Naive B cell (primary cell): ENCODE measurements at places on chromosomes 11 and 22.

- no peak for DNase-seq
Observed at GRCh38 chr11:65218446-65218845, 36.7 kb downstream of the CAPN1 start.

DNA sequence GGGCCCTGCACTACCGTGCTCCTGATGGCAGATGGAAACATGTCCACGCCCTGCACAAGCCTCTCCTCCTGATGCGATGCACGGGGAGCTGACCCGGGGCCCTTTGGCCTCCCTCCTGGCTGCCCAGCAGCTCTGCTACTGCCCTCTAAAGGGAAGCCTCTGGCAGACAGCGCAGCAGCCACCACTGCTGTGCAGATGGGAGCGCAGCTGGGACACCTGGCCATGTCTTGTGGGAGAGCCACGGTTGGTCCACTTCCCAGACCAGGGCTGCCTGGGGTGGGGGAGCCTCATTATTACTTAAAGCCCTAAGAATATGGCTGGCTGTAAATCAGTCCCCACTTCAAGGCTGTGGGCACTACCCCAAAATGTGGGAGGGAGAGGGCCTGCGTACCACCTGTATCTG, 38.3 kb downstream of the TBX1 start:
- DNase-seq, result no peak

- no peak for DNase-seq
Observed at GRCh38 chr11:123653483-123653826, 969 bp downstream of the SCN3B start.

DNA sequence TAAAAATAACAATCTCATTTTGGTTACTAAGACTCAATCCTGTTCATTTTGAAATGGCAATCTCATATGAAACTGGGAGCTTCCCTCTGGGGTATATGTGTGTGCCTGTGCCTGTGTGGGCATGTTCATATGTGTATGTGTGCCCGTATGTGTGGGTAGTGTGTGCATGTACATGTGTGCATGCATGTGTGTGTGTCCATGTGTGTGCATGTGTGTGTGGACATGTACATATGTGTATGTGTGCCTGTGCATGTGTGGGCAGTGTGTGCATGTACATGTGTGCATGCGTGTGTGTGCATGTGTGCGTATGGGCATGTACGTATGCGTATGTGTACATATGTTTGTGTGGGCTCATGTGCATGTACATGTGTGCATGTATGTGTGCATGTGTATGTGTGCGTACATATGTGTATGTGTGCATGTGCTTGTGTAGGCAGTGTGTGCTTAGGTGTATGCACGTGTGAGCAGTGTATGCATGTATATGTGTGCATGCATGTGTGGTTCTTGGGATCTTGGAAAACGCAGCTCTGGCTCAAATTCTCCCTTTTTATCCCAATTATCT, 24.5 kb upstream of the CACNG2 start:
- no peak for DNase-seq

DNA sequence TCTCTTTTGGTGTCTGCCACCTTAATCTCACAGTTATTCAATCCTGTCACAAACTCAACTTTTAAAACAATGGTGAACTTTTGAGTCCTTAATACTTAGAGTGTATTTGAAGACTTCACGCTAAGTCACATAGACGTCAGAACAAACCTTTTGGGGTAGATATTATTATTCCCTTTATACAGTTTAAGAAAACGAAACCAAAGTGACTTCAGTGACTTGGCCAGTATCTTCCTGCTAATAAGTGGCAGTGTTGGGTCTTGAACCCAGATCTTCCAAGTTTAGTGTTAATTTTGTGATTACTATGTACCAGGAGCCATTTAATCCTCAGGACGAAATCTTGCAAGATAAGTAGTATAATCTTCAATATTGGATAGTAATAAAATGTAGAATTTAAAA, 691 bp downstream of the CEP295 start:
- DNase-seq, result no peak

GRCh38 chr11:75654314-75654713, 14.5 kb downstream of the MAP6 start:
- DNase-seq, result no peak

DNA sequence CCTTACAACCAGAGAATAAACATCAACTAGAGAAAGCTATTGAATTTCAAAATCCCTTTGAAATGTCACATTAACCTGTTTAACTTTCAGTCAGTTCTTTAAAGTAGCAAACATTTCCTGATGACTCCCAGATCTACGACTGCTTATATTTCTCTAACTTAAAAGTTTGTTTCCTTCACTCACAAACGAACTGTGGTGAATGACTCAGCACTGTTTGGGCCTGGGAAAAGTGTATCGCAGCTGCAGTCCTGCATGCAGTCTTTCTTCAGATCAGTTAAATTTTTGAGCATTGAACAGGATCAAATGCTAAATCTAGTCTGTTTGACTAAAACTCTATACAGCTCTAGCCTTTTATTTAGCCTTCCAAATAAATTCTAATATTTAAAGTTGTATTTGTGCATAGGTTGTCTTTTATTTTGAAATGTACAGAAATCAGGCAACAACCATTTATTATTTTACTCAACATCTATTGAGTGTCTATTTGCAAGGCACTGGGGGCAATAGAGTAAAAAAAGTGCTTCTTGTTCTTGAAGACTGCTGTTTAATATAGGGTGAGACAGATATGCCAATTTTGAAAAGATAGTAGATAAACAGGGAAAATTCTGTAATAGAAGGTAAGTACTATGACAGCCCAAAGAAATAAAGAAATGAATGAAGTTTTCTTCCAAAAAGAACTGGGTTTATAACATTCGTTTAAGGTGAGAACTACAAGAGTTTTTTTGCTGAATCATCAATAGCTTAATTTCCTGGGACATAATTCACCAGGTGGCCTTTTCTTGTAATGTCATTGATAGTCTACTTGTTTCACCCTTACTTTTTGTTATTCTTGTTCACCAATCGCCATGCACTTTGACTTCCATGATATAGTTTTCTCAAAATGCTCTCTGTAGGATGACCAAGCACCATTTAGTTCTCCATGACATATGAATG, 235.4 kb downstream of the METTL15 start:
- DNase-seq, result no peak

DNA sequence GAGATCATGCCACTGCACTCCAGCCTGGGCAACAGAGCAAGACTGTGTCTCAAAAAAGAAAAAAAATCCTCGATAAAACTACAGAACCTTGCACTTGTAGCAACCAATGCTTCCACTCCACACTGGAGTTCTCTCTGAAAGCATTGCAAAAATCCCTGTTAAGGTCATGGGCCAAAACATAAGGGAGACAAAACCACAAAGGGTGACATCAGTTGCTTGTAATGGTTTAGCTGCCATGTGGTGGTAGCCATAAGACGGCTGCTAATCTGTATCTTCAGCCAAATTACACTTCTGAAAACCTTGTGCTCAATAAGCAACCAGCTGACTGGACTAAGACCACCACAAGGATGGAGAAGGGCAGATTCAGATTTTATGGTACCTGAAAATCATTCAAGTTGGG, 20.6 kb upstream of the TPH1 start:
- DNase-seq, result no peak

DNA sequence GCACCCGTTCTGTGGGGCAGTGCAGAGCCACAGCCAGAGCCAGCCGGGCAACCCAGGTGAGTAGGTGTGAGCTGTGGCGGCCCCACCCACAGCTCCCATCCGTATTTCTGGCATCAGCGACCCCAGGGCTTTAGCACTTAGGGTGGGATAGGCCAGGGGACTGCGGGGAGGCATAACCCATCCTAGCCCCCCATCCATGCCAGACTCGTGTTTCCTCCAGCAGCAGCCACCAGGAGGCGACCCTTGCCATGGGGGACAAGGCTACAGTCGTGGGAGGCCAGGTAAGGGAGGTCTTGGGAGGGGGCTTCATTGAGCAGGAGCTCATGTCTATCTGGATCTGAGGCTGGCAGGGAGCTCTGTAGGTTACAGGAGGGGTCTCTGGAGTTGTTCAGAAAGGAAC, 873 bp downstream of the OTOG start:
- no peak for DNase-seq

GRCh38 chr11:103332409-103332808, 223.2 kb downstream of the DYNC2H1 start:
- no peak for DNase-seq

DNA sequence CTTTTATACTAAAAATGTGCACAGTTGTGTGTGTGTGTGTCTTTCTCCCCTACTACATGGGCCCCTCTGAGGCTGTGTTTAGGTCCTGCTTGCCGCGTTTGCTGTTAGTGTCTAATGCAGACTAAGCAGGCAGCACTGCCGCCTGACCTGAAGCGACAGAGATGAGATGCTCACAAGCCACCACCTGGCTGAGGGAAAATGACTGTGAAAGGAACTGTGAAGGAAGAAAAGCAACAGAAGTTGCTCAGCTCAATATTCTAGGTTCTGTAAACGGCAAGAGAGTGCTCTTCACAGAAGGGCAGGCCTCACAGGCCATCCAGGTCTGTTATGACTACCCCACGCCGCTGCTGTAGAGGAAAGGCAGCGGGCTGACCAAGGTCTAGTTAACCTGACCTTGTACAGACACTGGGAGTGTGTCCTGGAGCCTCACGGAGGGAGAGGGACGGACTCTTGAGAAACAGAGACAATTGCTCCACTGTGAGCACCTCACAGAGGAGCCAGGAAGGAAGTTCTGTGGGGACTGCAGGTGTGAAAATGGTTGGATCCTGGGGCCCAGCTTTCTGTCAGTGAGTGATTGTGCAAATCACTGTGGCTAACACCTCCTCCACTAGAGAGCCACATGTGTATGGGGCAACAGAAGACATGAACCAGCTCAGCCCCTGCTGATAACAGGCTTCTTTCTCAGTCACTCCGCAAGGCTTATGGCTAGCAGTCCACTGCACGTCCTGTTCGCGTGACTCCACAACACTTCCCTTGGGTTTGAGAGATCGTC, 31.3 kb upstream of the YPEL1 start:
- DNase-seq, result no peak

GRCh38 chr22:17569971-17570511, 6.7 kb downstream of the SLC25A18 start:
- no peak for DNase-seq

- DNase-seq, result no peak
Observed at GRCh38 chr11:68715456-68716122, 31.2 kb downstream of the GAL start.

- no peak for DNase-seq
Observed at GRCh38 chr11:86589856-86590589, 82.4 kb downstream of the ME3 start.

DNA sequence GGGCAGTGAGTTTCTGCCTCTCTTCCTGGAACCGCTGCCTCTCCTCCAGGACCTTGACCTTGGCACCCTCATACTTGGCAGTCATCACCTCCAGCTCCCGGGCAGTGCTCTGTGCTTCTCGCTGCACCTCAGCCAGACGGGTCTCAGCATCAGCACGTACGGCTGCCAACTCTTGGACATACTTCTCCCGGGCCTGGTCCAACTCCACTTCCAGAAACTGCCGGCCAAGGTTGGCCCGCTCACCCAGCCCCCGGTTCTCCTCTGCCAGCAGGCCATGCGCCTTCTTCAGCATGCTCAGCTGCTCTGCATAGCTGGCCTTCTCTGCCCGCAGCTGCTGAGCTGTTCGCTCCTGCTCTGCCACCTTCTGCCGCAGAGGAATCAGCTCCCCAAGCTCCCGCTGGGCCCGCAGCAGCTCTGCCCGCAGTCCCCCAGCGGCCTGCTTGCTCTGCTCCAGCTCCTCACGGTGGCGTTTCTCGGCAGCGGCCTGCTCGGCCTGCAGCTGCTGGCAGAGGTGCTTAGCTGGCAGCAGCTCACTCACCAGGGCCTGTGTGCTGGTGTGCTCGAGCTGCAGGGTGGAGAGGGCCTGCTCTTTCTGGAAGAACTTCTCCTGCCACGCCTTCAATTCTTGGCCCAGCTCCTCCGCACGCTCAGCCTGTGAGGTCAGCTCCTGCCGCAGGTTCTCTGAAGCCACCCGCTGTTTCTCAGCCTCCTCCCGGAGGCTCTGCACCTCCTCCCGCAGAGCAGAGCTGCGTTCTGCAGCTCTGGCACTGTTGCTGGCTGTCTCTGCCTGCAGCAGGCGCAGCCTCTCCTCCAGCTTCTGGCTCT, 14.4 kb downstream of the IL18BP start:
- no peak for DNase-seq

DNA sequence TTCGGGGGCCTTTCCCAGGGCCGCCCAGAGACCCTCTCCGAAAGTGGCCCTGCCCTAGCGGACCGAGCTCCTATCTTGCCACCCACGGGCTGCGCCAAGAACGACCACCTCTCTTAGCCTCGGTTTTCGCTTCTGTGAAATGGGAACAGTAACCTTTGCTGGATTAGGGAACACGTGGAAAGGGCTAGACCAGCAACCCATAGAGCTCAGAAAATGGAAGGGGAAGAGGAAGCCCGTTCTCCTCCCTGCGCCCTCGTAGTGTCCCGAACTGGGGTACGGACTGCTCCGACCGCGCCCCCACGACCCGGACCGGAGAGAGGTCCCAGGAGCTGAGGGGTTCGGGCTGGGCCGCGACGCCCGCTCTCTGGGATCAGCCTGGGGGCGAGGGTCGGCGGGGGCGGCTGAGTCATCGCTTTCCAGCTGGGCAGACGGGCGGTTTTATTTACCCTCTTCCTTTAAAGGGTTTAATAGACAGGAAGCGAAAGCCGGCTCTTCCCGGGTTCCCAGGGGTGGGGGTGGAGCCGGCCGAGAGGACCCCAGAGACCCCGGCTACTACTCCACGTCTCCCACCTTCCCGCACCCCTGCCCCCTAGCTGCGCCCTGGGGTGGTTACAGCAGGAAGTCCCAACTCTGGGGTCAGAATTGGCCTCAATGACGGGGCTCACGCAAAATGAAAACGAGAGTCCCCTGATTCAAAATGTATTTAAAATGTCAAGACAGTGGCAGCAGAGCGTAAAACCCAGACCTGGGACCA, 907 bp upstream of the PHLDA2 start:
- peak; percentile 25 for DNase-seq

DNA sequence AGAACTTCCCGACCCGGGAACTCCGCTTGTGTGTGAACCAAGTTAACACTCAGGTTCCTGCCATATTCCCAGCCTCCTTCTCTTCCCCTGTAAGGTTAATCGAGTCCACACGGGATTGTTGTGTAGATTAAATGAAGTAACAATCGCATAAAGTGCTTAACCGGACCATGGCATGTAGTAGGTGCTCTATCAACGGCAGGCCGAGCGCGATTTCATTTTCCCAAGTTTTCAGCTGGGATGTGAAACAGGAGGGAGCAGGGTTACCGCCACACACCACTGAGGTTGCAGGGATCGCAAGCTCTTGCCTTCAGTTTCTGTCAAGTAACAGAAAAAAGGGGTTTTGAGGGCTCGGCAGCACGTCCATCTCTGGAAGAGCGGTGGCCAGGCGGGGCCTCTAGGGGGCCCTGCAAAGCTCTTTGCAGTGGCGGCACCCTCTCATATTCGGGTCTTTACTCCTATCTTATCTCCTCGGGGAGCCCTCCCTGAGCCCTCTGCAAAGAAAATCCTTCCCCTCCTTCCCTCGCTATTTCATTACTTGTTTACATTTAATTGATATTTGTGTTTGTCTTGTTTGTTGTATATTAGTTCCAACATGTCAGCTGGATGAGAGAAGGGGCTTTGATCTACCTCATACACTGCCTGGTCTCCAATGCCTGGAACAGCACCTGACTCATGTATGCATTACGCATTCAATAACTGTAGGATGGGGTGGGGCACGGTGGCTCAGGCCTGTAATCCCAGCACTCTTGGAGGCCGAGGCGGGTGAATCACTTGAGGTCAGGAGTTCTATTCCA, 816 bp upstream of the PLEKHA7 start:
- DNase-seq, result no peak

GRCh38 chr11:30459821-30460220, 126.3 kb downstream of the MPPED2 start:
- no peak for DNase-seq
